CD4-positive, alpha-beta T cell treated with Interleukin-17A for 1 hour (primary cell): ENCODE measurements at places on chromosomes 3 and 15.

DNA sequence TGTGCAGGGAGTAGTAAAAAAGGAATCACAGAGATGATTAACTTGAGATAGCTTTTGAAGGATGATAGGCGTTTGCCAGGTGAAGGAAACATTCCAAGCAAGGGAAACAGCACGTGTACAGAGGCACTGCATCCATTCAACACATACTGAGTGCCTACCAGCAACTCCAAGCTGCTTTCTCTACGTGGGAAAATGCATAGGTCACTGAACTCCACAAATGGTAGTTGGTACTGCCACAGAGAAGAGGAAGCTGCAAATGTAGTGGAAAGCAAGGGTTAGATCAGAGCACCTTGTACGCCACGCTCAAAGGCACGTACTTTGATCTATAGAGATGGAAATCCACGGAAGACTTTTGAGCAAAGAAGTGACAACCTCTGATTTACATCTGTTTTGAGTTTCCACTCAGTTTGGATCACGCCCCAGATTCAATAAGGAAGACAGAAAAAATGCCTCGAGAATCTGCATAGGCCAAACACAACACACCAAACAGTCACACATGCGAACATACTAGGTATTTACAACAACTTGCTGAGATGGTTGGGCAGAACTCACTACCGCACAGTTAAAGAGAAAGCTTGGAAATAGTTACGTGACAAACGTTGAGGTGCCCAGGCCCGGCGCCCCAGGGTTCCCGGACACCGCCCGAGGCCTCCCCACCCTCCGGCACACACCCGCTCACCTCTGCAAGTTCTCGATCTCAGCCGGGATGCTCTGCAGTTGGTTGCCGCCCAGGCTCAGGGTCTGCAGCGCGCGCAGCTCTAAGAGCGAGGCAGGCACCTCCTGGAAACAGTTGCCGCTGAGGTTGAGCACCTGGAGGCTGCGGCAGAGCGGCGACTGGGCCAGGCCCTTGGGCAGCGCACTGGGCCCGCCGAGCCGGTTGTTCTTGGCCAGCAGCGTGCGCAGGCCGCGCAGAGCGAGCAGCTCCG, 826 bp downstream of the LRRC58 start:
- DNase-seq: peak; percentile 61

DNA sequence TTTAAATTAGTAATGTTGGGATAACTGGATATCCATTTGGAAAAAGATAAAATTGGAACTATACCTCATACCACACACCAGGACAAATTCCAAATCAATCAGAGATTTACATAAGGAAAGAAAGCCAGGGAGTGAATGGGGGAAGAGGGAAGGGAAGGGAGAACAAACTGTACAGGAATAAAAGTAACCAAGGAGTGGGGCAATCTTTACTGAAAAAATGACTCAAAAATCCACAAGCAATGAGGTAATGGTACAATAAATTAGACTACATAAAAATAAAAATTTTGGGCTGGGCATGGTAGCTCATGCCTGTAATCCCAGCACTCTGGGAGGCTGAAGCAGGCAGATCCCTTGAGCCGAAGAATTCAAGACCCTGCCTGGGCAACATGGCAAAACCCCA, 82.6 kb downstream of the MLH1 start:
- DNase-seq: no peak

DNA sequence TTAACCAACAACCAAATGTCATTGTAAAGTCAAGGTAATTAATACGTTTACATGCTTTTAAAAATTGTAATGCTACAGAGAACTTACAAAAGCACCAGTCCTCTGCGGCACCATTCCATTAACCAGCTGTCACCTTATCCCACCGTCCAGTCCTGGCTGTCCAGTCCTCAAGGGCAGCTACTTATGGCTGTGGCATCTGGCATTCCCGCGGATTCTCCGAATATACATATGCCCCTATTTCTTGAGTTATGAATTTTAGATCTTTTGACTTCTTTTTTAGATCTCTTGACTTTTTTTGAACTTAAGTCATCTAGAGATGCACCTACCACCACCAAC, 382 bp upstream of the POMGNT2 start:
- DNase-seq: no peak

GRCh38 chr3:54939557-54940300, 11.9 kb upstream of the LRTM1 start:
- no peak for DNase-seq

GRCh38 chr3:110180733-110181132, 843.4 kb upstream of the DPPA4 start:
- no peak for DNase-seq

- DNase-seq: no peak
Observed at GRCh38 chr3:10002951-10003350, 16.3 kb upstream of the EMC3 start.

GRCh38 chr3:152790651-152791387, 44.1 kb upstream of the P2RY1 start:
- no peak for DNase-seq

- no peak for DNase-seq
Observed at GRCh38 chr15:99911816-99912215, 178.6 kb upstream of the LYSMD4 start.

GRCh38 chr3:102483556-102483955, 48.7 kb downstream of the ZPLD1 start:
- DNase-seq: no peak

GRCh38 chr3:96266395-96267190, 547.8 kb upstream of the EPHA6 start:
- DNase-seq: no peak

DNA sequence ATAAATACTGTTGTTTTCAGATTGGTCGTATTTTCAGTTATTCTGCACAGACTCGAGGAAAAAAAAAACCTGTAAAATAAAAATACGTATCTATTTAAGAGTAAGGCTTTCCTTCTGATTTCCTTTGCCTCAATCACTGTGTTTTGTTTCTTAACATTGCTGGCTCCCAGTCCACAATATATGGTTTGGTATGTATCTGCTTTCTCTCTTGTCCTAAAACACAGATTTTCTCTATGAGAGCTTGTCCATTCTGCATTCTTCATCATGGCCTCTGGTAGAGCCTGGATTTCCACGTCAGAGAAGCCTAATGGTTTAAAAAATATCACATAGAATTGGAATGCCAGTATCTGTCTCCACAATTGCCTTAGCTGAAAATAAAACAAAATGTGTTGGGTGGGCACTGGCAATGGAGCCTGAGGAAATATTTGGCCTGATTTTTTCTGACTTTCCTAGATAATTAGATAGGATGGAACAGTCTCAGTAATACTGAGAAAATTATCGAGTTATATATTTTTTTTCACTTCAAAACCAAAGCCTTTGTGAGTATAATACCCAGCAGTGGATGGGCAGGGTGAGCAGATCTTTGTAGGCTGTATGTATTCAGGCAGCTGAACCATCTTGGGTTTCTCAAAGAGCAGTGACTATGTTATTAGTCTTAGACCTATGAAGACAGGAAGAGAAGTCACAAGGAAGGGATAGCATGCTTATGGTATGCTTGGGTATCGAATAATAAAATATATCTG, 1.9 kb downstream of the CD200 start:
- DNase-seq: no peak

- DNase-seq: no peak
Observed at GRCh38 chr3:134704556-134704955, 53.7 kb upstream of the KY start.

DNA sequence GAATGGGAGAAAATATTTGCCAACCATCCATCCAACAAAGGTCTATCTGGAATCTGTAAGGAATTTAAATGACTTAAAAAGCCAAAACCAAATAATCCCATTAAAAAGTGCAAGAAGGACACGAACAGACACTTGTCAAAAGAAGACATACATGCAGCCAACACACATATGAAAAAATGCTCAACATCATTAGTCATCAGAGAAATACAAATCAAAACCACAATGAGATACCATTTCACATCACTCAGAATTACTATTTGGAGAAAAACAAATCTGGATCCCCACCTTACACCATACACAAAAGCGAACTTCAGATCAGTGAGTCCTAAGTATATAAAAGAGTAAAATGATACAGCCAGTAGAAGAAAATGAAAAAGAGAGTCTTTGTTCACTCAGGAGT, 58.6 kb upstream of the MNS1 start:
- DNase-seq: no peak

- no peak for DNase-seq
Observed at GRCh38 chr3:45948881-45949280, 5.6 kb downstream of the CXCR6 start.

DNA sequence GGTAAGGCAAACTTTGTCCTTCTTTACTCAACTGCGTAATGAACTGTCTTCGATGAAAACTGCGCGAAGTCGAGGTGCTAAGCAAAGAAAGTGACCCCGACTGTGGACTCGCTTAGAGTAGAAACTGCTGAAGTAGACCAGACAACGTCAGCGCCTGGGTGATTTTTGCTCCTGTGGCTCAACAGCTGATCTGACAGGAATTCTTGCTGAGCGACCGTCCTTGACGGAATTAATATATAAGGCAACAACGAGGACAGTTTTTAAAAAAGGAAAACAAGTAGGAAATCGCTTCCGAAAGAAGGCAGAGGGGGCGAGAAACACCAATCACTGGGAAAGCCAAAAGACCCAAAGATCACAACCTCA, 541 bp downstream of the RPS27L start:
- DNase-seq: peak; percentile 18

GRCh38 chr3:112338021-112338726, 5.2 kb downstream of the CD200 start:
- DNase-seq: no peak

GRCh38 chr3:11236588-11237461, 35.4 kb upstream of the ATG7 start:
- DNase-seq: peak; percentile 79

DNA sequence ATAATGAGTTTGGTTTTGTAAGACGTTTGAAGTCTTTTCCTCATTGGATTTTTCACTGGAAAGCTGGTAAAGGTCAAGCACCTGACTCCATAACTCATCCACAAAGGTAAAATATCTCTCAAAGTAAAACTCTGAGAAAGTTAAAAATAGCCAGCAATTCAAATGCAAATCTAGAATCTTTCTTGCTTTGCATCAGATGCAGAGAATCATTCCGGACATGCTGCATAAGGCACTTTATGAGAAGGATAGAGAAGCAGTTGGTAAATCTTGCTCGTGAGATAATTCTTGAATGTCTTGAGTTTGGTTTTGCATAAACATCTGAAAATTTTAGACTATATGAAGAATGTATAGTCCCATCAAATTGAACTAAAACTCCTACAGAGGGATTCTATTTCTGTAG, 9.1 kb downstream of the KCNMB2 start:
- no peak for DNase-seq

GRCh38 chr3:173789530-173790162, 392.1 kb downstream of the NLGN1 start:
- DNase-seq: no peak

DNA sequence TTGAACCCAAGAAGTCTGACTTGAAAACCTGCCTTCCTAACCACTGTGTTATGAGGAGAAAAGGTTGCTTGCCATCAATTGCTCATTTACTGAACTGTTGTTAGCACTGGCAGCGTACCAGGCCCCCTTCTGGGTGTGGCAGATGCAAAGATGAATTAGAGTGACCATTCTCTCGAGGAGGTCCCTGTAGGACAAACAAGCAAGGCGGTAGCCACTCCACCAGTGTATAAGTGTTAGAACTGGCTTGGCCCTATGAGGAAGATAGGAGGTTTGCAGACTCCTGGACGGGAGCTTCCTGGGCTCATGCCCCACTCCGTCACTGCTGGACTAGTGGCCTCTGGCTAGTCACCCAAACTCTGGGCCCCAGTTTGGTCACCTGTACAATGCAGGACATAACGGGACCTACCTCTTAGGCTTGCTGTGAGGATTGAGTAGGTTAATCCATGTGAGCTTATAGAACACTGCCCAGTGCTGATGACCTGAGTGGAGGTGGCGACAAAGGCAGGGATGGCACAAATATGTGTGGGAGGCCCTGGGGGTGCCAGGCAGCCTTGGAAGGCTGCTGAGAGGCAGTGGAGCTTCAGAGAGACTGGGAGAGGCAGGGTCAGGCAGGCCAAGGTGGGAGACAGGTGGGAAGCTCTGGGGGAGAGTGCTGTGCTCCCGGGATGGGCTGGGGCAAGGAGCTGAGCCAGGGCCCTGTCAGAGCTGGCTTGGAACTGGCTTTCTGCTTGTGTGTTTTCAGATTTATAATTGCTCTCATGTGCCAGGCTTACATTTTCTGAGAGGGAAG, 145.9 kb downstream of the DNAJB8 start:
- DNase-seq: no peak

- no peak for DNase-seq
Observed at GRCh38 chr3:56776556-56776950, 25.2 kb downstream of the ARHGEF3 start.
